ENCODE measurements at places on chromosomes 3 and 15. TPM values are rescaled to one million over a fixed set of nuclear protein-coding genes. Genes with fewer than 3 reads are reported as not detected.

DNA sequence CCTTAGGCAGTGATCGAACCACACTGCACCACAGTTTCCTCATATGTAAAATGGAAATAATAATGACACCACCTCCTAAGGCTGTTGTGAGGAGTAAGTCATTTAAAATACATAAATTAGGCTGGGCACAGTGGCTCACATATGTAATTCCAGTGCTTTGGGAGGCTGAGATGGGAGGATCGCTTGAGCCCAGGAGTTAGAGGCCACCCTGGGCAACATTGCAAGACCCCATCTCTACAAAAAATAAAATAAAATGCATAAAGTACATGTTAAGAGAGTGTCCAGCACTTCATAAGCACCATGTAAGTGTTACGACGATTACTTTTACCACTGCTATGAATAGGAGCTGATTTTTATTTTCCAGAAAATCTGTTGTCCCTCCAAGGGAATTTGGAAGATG lies 440.0 kb downstream of the FOXP1 start:
- DNase-seq, result no peak

DNA sequence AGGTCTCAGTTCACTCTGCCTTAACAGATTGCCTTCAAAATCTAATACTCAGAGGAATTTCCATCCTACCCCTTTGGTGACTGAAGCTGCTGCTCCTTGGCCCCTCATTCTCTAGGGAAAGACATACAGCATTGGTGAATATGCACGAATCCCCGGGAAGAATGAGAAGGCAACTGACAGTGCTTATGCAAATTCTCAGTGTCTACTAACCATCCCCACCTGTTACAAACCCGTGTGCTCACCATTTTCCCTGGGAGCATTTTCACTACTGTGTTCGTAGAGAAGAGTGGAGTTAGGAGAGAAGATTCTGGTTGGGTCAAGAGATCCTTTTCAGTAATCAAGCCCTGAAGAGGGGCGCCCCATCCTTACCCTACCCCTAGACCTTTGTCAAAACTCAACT lies 37.7 kb downstream of the SYNM start:
- no peak for DNase-seq

DNA sequence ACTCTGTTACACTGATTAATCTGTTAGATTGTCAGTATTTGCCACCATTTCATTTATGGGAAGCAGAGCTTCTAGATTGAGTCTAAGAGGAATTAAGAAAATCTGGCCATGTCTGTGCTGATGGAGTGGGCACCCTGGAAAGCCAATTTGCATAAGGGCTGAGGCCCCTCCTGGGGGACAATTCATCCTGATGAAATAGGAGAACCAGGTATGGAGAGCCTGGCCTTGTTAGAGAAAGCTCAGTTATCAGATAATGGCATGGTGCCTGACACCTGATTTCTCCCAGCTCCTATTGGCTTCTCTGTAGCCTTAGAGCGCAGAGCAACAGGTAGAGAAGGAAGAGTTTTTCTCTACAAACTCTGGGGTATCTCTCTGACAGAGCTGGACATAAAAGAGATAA lies 114.2 kb downstream of the EBLN2 start:
- DNase-seq, result no peak

DNA sequence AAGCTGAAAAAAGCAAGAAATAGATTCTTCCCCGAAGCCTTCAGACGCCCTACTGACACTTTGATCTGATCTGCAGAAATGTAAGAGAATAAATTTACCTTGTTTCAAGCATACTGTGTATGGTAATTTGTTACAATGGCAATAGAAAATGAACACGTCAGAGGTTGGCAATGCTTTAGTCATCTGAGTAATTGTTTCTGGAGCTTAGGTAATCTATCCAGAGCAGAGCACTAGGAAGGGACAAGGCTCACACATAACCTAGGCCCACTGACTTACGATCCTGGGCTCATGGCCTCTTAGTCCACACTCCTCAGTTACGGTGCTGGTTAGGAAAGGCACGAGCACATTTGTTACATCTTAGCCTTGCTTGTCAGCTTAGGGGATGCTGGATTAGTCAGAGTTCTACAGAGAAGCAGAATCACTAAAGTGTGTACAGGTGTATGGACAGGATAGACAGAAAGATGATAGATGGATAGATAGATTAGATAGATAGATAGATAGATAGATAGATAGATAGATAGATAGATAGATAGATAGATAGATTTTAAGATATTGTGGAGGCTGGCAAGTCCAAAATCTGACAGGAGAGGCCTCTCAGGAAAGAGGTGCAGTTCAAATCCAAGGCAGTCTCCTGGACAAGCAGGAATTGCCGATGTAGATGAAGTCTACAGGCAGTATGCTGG lies 46.8 kb upstream of the TBC1D23 start:
- DNase-seq, result no peak

- DNase-seq, result no peak
Measured at GRCh38 chr3:152638707-152639450, 196.1 kb upstream of the P2RY1 start.

GRCh38 chr15:92714477-92715401 lies 59.2 kb upstream of the FAM174B start:
- peak; percentile 83 for DNase-seq

- no peak for DNase-seq
Measured at GRCh38 chr15:67768313-67768977, 56.9 kb upstream of the SKOR1 start.

GRCh38 chr3:153242896-153243295 lies 80.9 kb downstream of the RAP2B start:
- peak; percentile 3 for DNase-seq

DNA sequence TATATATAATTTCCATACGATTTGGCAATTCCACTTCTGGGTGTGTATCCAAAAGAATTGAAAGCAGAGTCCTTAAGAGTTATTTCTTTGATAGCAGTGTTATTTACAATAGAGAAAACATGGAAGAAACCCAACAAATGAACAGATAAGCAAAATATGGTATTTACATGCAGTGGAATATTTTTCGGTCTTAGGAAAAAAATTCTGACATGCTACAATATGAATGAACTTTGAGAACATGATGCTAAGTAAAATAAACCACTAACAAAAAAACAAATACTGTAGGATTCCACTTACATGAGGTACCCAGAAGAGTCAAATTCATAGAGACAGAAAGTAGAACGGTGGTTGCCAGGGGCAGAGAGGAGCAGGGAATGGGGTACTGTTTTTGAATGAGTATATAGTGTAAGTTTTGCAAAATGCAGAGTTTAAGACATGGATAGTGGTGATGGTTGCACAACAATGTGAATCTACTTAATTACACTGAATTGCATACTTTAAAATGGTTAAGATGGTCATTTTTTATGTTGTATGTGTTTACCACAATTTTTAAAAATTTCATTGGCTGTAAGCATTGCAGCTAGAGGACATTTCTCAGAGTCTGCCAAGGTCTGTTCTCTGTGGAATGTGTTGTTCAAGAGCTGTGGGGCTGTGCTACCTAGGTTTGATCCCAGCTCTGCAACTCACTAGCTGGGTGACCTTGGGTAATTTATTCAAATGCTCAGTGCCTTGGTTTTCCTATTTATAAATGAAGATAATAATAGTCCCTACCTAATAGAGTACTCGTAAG lies 122.1 kb downstream of the MEX3B start:
- DNase-seq, result no peak

DNA sequence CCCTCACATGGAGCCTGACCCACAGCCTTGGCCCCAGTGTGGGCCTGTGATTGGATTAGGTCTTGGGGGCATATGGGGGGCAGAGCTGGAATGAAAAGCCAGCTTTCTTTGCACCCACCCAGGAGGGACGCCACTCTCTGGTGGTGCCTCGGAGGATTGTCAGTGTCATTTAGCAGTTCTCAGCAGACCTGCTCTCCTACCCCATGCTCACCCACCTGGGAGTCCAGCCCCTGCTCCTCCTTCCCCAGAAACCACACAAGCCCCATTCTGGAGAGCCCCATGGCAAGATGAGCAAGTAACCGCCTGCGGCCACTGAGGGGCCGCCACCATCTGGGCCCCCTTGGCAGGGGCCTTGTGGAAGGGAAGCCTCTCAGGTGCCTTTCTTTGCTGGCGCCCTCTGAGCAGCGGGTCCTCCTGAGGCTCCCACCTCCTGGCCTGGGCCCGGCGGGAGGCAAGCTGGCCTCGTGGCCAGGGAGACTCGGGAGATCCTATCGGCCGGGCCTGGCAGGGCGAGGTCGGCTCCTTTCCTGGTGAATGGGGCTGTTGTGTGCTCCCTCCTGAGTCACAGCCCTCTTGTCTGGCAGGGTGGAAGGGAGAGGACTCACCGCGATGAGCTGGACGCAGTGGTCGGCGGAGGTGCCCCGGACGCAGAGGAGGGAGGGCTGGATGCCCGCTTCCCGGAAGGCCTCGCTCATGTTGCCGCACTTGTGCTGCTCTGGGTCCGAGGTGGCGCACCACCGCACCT lies 2.3 kb downstream of the MELTF start:
- no peak for DNase-seq

DNA sequence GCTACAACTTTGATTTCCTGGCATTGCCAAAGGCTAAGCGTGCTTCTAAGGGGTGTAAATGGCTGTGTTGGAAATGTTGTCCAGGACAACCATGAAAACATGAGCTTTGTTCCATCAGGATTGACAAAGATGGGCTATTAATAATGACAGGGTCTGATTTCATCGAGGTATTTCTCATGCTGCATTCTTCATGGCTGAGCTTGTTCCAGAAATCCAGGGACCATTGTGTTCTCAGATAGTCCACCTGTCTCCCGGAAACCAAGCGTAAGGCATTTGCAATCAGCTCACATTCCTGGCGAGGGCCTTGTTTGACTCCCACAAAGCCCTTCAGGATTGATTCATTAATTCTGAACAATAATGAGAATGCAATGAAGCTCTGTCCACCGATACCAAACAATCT lies 111.3 kb downstream of the CD47 start:
- DNase-seq, result no peak

DNA sequence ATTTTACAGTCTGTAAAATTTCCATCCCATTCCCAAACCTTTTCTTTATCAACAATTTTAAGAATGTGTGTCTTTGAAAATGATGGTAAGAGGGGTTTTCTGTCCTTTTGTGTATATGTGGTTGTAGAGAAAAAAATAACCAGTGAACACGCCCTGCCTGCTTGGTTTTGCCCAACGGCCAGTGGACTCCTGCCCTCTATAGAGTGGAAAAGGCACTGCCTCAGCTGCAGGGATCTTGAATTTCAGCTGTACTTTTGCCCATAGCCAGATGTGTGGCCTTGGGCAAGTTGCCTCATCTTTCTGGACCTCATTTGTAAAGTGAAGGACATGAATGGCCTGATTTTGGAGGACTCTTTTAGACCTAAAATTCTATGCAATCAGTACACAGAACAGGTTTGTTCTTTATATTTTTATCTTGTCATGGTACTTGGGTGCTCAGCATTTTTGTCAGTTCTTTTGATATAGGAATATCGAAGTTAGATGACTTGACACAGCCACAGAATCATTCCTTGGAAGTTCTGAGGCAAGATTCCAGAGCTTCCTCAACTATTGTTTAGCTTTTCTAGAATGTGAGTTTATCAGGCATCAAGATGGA lies 81.0 kb downstream of the CLDN11 start:
- DNase-seq, result peak; percentile 34

DNA sequence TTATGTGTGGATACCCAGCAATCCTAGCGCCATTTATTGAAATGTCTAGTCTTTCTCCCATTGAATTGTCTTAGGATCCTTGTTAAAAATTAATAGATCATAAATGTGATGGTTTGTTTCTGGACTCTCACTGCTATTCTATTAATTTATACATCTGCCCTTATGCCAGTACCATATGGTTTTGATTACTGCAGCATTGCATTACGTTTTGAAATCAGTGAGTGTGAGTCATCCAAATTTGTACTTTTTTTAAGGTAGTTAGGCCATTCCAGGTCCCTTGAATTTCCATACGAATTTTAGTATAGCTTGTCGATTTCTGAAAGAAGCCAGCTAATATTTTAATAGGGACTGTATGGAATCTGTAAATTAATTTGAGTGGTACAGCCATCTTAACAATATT lies 648.6 kb upstream of the ZNF385D start:
- no peak for DNase-seq

GRCh38 chr3:24551626-24552025 lies 57.0 kb upstream of the THRB start:
- DNase-seq, result no peak

DNA sequence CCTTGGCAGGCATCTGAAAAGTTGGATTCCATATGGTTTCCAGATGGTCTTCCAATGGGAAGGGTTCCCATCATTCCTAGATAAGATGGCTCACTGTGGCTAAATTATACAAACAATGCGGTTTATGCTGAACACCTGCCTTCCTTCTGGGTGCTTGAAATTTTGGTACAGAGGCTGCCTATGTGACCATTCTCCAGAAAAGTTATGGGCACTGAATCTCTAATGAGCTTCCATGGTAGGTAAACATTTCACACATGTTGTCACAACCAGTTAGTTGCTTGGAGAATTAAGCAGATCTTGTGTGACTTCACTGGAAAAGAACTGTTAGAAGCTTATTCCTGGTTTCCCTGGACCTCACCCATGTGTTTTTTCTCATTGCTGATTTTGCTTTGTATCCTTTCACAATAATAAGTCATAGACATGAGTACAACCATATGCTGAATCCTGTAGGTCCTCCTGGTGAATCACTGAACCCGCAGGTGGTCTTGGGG lies 30.1 kb downstream of the PLOD2 start:
- no peak for DNase-seq

DNA sequence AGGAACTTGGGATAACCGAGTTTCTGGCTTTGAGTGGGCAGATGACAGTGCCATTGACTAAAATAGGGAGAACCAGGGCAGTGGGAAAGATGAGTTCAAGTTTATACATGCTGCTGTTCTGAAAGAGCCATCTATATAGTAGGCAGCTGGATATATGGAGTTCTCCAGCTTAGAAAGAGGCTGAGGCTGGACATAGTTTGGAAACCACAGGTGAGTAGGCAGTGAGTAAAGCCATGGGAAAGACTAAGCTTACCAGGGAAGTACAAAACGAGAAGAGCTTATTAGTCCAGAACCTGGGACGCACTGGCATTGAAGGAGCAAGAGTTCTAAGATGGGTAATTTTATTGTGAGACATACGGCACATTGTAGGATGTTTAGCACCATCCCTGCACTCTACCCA lies 54.2 kb downstream of the MSL2 start:
- no peak for DNase-seq

DNA sequence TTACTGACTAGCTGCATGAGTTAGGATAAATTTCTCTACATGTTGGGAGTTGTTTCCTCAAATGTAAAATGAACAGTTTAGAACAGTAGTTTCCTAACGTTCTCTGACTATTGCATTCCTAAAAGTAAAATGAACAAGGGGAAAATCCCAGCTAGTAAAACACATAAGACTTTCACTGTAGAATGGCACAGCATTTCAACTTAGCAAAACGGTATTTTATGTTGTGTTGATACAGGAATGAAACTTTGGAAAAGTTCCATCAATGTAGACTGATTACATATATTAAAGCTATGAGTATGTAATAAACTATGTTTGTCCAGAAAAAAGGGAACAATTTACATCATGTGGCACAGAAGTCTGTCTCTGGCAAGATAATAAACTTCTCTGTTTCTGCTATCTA lies 297.4 kb upstream of the EPHA3 start:
- DNase-seq, result no peak

Gene ZIC4
- total RNA-seq, result not detected

Gene TUSC7
- total RNA-seq, result not detected

Gene ANO10
- total RNA-seq, result 8.9 TPM

Gene FBXO40
- total RNA-seq, result not detected

Gene GP9
- not detected for total RNA-seq

Gene SH2D7
- not detected for total RNA-seq

Gene NMB
- total RNA-seq, result 1.7 TPM

Gene CTSH
- 14.1 TPM for total RNA-seq

Gene CTXN2
- total RNA-seq, result not detected

Gene MST1R
- 1.1 TPM for total RNA-seq

Gene CYP11A1
- total RNA-seq, result 0.29 TPM

Gene POLR2M
- 72.5 TPM for total RNA-seq

Gene CALML4
- total RNA-seq, result 6.9 TPM

Gene RABL3
- total RNA-seq, result 37.1 TPM

Data from activated CD8-positive, alpha-beta T cell treated with anti-CD3 and anti-CD28 coated beads for 36 hours (primary cell).